ENCODE measurements at places on chromosomes 2 and 18.

GRCh38 chr2:207920321-207920720 lies 105.0 kb downstream of the PLEKHM3 start:
- no peak for DNase-seq

DNA sequence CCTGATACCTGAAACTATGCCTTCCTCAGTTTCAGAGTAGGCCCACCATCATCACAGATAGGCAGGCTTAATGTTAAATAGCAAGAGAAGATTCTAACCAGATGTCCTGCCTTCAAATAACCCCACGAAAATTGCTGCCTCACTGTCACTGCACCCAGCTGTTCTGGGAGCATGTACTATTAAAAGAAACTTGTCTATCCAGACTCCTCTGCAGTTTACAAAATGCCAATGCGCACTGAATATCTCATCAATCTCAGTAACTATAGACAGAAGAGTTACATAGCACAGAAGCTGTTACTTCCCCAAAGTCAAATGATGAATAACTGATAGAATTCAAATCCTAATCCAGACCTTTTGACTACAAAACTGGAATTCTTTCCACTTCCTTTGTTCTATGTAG lies 43.9 kb downstream of the WDR75 start:
- no peak for DNase-seq

DNA sequence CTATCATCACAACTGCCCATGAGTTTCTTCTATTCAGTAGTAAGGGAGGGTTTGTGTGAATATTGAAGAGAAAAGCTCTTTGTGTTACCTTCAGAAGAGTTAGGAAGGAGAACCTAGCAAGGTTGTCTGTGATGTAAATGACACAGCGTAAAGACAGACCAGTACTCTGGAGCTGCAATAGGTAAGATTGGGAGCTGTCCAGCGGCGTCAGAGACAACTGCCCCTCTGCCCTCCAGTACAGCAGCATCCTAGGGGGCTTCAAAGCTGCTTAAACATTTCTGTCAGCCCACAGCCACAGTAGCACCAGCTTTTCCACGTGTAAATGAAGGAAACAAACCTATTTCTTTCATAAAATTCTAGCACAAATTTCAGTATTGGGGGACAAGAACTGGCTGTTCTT lies 34.5 kb downstream of the NYAP2 start:
- no peak for DNase-seq

- DNase-seq: no peak
Observed at GRCh38 chr2:133676392-133677130, 108.3 kb upstream of the NCKAP5 start.

DNA sequence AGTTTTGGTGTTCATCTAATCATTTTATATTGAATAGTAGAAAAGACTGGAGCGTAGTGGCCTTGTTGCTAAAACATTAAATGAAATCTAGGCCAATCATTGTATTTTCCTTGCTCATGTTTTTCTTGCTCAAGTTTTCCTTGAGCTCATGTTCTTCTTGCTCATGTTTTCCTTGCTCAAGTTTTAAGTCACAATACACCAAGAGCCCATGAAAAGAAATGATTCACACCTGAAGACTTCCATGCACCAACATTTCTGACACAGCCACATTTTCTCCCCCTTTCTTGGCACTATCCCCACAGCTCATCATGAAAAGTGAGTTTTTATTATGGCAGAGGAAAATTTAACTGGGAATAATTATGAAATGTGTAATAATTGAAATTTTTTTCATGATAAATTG lies 92.0 kb downstream of the LRP1B start:
- DNase-seq: no peak

All from stimulated activated CD4-positive, alpha-beta T cell treated with anti-CD3 and anti-CD28 coated beads, TNF-alpha, amount 100 ng/mL, for 4 hours (primary cell).